ENCODE measurements at places on chromosomes 16 and 17.
A peak's percentile ranks its signal among the peaks of the same experiment; 100 is the strongest.

GRCh38 chr17:6075050-6075449 lies 4.9 kb downstream of the WSCD1 start:
- no peak for DNase-seq

- DNase-seq, result no peak
Measured at GRCh38 chr17:21213638-21214014, 335 bp downstream of the TMEM11 start.

DNA sequence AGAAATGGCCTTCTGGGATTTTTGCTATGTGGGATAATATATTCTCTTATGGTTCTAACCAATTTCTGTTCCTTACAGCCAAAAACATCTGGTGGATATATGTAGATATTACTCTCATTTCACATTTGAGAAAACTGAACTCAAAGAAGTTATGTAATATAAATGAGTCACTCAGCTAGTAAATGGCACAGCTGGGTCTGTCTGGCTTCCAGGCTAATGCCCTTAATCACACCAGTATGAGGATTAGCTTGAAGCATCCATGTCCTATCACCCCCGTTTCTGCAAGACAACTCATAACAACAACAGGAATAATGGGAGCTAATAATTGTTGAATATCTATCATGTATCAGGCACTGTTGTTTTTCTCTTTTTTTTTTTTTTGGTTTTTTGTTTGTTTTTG lies 34.4 kb upstream of the USP7 start:
- DNase-seq, result peak; percentile 25

GRCh38 chr17:2724784-2725164 lies 13.2 kb upstream of the CLUH start:
- no peak for DNase-seq

DNA sequence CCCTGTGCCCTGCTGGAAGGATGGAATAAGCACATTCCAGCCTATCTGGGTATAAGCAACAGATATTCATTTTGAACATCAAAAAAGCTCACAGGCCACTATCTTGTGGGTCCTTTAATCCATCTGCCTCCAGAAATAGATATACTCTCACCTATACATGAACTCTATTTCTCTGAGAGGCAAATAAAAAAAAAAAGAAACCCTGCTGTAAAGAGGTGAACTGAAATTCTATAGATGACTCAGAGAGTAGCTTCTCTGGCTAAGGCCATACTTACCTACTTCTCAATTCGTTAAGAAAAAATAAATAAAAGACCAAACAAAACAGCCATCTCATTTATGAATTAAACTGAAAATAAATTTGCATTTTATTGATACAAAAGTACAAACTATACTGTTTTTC lies 86.3 kb downstream of the DYNLRB2 start:
- DNase-seq, result no peak
